ENCODE measurements at places on chromosomes 2 and 18.

- DNase-seq, result no peak
These were observed 1.5 kb downstream of the RALB start for GRCh38 chr2:120254178-120254577.

- DNase-seq, result no peak
These were observed 166.0 kb downstream of the SOCS6 start for GRCh38 chr18:70454704-70455322.

DNA sequence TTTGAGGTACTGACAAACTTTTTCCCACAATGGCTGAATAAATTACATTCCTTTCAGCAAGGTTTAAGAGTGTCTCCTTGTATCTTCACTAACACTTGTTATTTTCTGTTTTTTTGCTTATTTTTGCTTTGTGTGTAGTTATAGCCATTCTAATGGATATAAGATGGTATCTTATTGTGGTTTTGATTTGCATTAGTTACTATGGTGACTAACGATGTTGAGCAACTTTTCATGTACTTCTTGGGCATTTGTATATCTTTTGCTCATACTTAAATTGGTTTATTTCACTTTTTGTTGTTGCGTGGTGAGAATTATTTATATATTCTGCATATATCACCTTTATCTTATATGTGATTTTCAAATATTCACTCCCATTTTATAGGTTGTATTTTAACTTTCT is 79.9 kb upstream of the FSIP2 start:
- DNase-seq, result no peak

GRCh38 chr2:149861034-149861433 is 273.5 kb upstream of the MMADHC start:
- no peak for DNase-seq

DNA sequence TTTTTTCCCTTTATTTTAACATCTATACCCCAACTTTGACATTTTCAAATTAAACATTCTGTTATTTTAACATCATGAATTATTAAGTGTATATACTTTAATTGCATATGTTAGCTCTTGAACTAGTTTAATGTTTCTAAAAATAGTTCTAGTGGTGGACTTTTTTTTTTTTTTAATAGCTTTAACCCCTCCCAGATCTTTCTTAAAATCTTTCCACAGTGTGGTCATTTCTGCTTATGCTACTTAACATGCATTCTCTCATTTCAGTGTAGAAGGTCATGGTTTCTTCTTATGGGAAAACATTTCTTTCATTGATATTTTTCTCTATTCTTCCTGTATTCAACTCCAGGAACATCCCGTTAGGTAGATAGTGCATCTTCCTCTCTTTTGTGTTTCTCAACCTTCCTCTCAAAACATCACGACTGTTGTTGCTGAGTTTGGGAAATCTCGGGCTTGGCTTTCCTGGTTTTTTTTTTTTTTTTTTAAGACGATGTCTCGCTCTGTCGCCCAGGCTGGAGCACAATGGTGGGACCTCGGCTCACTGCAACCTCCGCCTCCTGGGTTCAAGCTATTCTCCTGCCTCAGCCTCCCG is 849 bp upstream of the TMEM18 start:
- no peak for DNase-seq

- no peak for DNase-seq
These were observed 335.2 kb upstream of the LRATD1 start for GRCh38 chr2:14297340-14297739.

Measured in stimulated activated CD8-positive, alpha-beta memory T cell treated with anti-CD3 and anti-CD28 coated beads, Interleukin-2, amount 100 ng/mL, for 1 hour (primary cell).